ENCODE measurements at places on chromosomes 6 and 20.

- DNase-seq: no peak
Measured at GRCh38 chr6:152695372-152696045, 2.2 kb upstream of the MYCT1 start.

DNA sequence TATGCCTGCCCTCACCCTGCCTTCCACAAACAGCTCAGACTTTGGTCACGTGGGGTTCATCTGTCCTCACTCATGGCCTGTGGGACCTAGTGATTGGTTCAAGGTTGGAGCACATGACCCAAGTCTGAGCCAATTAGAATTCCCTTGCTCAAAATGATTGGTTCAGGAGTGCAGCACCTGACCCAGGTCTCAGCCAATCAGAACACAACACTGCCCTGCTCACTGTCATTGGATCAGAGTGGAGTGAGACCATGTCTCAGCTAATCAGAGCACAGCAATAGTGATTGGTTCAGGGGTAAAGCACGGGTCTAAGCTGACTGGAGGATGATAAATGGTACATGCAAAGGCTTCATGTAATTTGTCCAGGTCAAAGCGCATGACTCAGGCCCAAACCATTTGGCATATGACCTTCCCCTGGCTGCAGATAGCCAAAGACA, 102.2 kb downstream of the PREX1 start:
- DNase-seq: no peak

GRCh38 chr6:93721386-93722048, 302.2 kb upstream of the EPHA7 start:
- DNase-seq: no peak

DNA sequence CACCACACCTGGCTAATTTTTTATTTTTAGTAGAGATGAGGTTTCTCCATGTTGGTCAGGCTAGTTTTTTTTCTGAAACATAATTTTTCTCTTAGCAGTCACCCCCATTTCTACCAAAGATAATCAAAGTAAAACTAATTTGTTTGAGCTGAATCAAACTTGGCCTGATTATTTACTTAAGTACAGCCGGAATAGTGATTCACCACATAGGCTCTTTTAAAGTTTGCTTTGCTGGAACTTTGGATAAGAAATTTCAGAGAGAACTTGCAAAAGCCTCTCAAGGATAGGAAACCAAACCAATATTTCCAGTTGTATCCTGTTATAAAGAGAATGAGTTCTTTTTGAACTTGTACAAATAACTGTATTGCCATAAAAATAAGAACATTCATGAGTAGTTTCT, 105.0 kb upstream of the SYNCRIP start:
- DNase-seq: no peak

DNA sequence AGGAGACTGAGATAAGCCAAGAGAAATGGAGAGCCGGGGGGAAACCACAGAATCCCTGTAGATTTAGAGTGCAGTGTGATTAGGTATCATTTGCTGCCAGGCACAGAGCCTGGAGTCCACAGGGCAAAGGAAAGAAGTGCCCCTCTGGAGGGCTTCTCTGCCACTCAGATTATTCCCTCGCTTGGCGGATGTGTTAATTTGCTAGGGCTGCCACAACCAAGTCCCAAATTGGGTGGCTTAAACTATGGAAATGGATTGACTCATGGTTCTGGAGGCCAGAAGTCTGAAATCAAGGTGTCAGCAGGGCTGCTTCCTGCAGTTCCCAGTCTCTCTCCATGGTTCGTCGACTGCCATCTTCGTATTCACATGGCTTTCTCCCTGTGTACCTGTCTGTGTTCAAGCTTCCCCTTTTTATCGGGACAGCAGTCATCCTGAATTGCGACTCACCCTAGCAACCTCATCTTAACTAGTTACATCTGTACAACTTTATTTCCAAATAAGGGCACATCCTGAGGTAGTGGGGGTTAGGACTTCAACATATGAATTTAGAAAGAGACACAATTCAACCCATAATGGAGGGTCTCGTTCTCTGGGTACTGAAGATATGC, 122.2 kb downstream of the ANKRD60 start:
- no peak for DNase-seq

- DNase-seq: no peak
Measured at GRCh38 chr6:109285366-109285765, 96.9 kb downstream of the CD164 start.

GRCh38 chr20:33667676-33668465, 1.1 kb downstream of the ACTL10 start:
- peak; percentile 72 for DNase-seq

DNA sequence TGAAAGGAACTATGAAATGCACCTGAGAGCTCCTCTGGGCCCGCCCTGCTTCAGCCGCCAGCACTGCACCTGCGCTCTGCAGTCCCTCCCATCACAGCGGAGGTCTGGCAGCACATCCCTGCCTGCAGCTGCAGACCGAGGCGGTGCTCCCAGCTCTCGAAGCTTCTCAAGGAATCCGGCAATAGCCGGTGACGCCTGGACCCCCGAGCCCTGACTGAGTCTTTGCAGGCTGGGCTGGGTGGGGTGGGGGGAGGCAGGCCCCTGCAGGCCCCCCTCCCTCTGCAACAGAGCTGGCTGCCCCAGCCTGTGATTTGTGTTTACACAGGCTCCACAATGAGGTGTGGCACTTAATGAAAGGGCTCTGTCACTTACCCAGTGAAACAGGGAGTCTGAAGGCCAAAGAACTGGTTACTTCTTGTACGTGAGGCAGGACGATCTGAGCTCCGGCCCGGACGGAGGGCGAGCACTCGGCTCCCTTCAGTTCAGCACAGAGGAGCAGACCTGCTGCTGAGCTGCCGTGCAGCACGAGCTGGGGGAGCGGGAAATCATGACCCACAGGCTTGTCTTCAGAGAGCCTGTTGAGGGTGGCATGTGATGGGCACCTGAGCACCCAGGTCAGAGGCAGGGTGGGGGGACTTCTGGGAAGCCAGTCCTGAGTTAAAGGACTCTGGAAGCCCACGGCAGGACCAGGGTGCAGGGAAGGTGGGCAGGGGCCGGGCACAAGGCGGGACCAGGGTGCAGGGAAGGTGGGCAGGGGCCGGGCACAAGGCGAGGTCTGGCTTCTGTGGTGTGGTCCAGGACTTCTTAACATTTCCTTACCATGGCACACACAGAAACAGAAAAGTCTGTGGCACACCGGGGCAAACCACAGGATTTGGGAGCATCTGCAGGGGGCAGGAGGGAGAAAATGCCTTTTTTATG, 192.3 kb upstream of the THBS2 start:
- no peak for DNase-seq

DNA sequence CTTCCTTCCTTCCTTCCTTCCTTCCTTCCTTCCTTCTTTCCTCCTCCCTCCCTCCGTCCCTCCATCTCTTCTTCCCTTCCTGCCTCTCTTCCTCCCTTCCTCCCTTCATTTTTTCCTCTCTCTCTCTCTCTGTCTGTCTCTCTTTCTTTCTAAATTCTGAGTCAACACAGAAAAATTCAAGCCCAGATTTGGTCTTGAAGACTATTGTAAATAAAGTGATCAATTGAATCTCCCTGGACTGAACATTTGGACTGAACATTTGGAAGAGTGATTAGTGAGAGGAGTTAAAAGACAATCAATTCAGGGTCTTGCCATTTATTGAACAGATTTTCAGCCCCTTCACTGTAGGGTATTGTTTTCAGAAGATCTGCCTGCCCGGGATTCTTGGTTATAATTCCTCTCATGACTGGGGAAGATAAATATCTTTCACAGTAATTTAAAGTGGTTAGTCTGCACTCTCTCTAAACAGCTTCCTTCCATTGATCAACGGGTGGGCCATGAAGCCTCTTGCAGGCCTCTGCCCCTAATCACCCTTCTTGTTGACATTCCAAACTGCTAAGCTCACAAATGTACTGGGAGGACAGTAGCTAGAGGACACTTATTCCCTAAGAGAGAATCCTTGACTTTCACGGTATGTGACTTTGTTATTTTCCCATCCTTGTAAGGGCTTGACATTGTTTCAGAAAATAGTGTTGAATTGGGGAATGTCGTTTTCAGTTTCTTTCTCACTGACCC, 101.7 kb upstream of the BMP2 start:
- DNase-seq: no peak

- DNase-seq: no peak
Measured at GRCh38 chr6:7115543-7116231, 7.9 kb downstream of the RREB1 start.

DNA sequence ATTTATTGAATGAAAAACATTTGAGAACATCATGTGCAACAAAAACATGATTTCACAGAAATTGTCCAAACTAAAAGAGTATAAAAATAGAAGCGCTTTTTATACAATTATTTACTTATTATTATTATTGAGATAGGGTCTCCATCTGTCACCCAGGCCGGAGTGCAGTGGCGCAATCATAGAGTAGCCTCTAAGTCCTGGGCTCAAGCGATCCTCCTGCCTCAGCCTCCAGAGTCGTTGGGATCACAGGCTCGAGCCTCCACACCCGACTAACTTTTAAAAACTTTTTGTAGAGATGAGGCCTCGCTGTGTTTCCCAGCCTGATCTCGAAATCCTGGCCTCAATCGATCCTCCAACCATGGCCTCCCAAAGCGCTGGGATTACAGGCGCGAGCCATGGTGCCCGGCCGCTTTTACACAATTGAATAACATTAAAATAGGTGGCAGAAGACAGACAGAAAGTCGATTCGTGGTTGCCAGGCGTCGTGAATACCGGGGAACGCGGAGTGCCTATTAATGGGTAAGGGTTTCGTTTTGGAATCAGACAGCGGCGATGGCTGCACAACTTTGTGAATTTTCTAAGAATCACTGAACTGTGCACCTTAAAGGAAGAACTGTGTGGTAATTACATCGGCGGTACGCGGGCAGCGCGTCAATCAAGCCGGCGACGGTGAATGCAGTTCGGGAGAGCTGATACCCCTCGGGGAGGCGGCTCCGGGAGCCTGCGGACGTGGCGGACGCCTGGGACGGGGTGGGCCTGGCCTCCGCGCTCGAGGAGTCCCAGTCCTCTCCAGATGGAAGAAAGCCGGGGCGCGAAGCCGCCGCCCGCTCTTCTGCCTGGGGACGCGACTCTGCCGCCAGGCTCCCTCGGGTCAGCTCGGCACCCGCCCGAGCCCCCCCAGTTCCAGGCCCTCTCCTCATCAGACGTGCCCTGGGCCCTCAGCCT, 807 bp downstream of the TBC1D20 start:
- peak; percentile 42 for DNase-seq

DNA sequence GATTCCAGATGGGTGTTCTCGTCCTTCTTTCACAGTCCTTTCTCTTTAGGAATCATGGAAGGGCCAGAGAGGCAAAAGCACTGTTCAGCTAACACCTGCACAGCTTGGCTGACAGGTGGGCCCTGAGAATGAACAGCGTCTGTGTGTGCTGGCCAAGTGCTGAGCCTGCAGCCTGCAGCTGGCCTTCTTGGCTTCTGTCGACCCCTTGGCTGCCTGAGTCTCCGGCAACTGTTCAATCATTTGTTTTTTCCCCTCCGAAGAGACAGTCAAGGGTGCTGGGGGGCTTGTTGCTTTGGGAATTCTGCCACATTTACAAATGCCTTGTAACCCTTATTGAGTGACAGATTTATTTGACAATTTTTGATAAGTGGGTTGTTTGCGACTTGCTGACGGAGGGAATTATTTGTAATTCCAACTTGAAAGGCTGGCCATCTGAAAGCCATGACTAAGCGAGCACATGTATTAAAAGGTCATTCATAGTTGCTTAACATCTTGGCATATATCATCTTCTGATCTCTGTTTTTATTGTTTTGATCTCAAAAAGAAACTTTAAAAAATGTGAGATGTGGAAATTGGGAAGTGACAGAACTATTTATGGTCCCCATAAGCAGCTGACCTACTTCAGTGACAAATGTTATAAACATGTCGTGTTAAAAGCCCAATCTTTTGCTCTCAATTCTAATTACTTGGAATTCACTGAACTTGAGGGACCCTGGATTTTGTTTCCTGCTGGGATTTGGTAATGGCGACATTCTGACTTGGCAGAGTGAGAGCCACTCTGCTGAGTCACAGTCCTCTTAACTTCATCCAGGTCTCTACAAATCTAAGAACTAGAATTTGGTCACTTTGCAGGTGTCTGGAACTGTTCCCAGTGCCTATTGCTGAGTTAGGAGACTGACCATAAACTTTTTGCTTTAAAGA, 41.9 kb upstream of the FERMT1 start:
- no peak for DNase-seq

- no peak for DNase-seq
Measured at GRCh38 chr6:641225-641985, 15.5 kb downstream of the HUS1B start.

DNA sequence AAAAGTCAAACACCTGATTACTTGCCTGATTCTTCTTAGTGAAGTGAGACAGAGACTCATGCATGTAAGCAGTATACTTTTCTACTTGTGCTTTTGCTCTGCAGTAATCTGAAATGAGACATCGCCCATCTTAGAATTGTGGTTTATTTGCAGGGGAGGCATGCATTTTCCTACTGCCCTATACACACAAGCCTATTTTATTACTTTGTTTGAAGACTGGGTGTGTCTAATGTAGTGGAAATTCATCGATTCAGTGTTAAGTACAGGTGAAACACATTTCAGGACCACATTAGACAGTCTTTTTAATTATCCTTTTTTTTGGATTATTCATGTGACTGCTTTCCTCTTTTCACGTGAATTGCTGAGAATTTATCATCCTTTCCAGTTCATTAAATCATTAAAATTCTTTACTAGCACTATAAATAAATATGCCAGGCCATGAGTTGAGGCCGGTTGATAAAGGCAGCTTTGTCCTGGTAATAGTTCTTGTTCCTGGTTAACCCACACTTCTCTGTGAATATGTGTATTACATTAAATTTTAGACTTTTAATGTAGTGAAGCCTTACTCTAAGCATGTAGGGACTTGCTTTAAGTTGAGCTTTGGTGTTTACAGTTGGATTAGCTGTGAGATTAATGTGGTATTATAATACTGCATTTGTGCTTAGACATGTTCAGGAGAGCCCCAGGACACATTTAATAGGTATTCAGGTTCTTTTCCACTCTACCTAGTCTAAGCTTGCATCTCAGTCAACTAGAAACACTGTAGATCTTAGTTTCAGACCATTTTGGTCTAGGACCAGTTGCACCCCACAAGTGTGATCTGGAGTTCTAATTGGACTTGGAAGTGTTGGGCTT, 10.8 kb upstream of the BTBD3 start:
- DNase-seq: no peak

- peak; percentile 17 for DNase-seq
Measured at GRCh38 chr20:21511850-21512633, 1.8 kb downstream of the NKX2-2 start.

DNA sequence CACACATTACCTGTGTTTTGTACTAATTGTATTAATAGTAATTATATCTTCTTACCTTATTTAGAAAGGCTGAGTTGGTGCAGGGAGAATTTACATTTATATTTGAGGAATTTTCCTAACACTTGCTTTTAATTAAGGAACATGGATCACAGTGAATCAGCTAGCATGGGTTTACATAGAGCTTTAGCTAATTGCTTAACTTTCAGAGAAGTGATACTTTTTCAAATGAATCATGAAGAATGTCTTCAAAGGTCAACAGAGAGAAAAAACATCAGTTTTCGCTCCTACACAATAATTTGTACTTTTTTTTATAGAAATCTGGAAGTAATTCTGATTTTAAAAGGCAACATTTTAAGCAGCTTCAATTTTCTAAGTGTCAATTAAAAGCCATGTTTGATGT, 195.0 kb upstream of the HEY2 start:
- no peak for DNase-seq

- no peak for DNase-seq
Measured at GRCh38 chr6:127833336-127833735, 67.5 kb downstream of the THEMIS start.

Measured in progenitor cell of endocrine pancreas (in vitro differentiated cells).